NK-92 treated with Interleukin-12 subunit alpha and Interleukin-12 subunit beta, amount 100 ng/mL, for 24 hours (cell line): ENCODE measurements at places on chromosomes 4 and X.

GRCh38 chr4:1403177-1403583 is 3.1 kb downstream of the NKX1-1 start:
- DNase-seq: no peak

GRCh38 chrX:132775263-132775823 is 183.1 kb downstream of the HS6ST2 start:
- no peak for DNase-seq

GRCh38 chrX:40154853-40155588 is 57.3 kb upstream of the BCOR start:
- DNase-seq: no peak

DNA sequence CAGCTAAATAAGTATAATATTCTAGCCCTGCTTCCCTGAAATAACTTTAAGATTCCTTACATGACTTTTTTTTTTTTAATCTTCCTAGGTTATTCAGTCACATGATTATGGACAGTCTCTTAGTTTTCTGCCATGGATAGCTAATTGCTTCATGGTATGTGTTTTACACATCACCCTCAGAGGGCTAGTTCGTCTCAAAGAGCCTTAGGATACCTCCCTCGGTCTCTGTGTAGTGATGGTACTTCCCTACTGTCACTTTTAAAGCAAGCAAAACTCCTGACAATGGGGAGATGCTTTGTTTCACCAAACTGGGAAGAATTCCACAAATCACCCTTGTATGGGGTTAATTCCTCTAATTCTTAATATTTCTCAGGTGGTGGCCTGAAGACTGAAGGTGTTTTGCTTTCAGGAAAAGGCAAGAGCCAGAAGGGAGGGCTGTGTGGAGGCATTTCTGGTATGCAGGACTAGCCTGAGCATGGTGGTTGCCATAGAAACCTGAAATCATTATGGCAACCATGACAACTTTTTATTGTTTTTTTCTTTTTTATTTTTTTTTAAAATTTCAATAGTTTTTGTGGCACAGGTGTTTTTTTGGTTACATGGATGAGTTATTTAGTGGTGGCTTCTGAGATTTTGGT is 70.4 kb downstream of the BEX3 start:
- no peak for DNase-seq
